AG09319 (cell line): ENCODE measurements at places on chromosomes 5 and 9.

GRCh38 chr9:84141741-84142370 is 161.3 kb downstream of the RMI1 start:
- no peak for DNase-seq

- no peak for DNase-seq
These were observed 3.0 kb upstream of the TMEM210 start for GRCh38 chr9:137174722-137175293.

DNA sequence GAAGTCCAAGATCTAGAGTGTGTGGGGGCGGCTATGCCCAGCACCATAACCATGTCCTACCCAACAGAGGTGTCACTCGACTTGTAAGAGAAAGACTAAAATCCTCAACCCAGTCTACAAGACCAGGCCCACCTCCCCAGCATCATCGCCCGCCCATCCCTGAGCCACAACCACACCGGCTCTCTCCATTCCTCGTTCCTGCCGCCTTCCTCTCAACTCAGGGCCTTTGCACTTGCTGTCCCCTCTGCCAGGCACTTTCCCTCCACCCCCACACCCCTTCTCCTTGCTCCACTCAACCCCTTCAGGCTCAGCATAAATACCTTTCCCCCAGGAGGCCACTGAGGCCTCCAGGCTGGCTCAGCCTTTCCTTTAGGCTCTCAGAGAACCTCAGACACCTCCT is 69.3 kb downstream of the PAX5 start:
- no peak for DNase-seq

- DNase-seq, result no peak
These were observed 15.9 kb upstream of the SYNPO start for GRCh38 chr5:150624334-150625163.

- no peak for DNase-seq
These were observed 15.4 kb upstream of the PLEKHG4B start for GRCh38 chr5:76358-77169.

DNA sequence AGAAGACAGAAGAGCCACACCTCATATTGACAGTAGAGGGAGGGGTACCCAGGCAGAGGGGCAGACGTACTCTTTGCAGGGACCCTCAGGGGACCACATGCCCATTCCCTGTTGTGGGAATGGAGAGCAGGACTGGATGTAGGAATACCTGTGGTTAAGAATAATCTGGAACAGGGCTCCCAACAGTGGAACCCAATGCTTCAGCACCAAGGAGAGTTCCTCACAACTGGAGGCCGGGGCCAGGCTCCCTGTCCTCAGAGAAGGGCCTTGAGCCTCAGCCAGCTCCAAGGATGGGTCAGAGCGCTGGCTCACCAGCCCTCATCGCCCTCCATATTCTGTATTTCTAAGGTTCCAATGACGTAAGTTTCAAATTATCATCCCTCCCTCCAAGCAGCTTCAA is 7.4 kb upstream of the SHC3 start:
- DNase-seq, result no peak

GRCh38 chr5:39158127-39158593 is 61.2 kb downstream of the FYB1 start:
- no peak for DNase-seq

DNA sequence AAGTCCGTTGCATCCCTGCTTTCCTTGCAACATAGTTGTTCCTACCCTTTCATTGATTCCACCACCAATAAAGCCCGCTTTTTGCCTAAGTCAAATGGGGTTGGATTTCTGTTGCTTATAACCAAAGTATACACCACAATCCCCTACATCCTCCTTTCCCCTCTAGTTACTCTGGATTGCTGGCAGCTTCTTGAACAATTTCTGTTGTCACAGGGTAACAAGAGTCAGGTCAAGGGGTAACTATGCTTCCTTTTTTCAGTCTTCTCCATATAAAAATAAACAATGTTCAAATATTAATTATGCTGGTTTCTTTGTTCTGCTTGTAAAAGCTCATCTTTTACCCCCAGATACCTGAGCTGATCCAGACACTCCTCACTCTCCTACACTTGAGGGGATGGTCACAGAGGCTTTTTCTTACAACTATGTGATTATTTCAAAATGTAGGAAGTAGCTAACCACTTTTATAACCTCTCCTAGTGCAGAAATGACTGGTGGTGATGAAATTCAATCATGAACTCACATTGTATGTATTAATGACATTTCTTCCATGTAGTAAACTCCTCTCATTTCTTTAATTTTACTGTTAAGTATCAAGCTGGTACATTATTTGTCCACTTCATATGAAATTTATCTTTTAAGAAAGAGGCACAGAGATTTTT is 136.5 kb downstream of the SNX18 start:
- DNase-seq, result no peak
